Muscle of leg (tissue), 16 donors: ENCODE measurements at places on chromosomes 7 and 10.

GRCh38 chr10:80515941-80516340 is 21.8 kb upstream of the SH2D4B start:
- H3K36me3 ChIP-seq, result peaks cover 85% of the 10 kb centered on the region
- H3K4me3 ChIP-seq, result no peak overlapping the region
- no peaks in the 10 kb centered on the region for H3K27me3 ChIP-seq
- DNase-seq, result no peak

DNA sequence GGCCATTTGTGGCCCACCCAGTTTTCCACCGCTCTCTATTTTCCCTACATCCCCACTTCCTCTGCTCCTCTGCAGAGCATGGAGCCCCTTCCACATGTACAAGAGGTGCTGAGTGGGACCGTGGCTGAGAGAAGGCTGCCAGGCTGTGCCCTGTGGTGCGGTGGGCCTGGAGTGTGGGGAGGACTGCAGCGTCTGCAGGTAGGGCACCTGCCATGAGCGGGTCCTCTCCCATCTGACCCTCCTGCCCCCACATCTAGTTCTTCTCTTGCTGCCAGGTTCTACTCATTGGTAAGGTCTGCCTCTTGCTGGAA is 145.6 kb upstream of the FAM20C start:
- H3K36me3 ChIP-seq, result no peaks in the 10 kb centered on the region
- no peak overlapping the region for H3K4me3 ChIP-seq
- peaks cover 10% of the 10 kb centered on the region for H3K27me3 ChIP-seq
- DNase-seq, result no peak
- H3K4me1 ChIP-seq, result no peaks in the 10 kb centered on the region

DNA sequence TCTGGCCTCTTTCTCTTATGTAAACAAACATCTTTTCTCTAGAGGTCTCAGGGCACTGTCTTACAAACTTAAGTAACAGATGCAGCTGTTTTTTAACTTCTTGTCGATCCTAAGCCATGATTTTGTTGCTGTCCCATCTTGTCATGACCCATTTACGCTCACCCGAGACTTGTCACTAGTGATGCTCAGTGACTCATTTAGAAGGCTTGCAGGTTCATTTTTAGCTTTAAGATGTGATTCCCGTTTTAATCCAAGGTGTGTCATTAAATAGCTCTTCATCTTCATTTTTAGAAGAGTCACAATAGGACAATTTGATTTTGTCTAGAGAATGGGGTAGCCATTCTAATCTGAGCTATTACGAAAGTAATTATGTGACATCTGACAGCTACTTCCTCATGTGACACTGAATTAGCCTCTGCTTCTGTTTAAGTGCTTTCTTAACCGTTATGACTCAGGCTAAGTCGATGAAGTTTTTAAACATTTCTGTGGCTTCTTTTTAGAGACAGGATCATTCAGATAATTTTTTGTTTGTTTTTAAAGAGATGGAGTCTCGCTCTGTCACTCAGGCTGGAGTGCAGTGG is 42.7 kb downstream of the SPDYE5 start:
- no peak overlapping the region for H3K4me3 ChIP-seq
- H3K27me3 ChIP-seq, result no peaks in the 10 kb centered on the region
- H3K36me3 ChIP-seq, result peaks cover 44% of the 10 kb centered on the region
- H3K4me1 ChIP-seq, result no peaks in the 10 kb centered on the region
- H3K27ac ChIP-seq, result no peak overlapping the region

- H3K27ac ChIP-seq, result peak overlapping the region; percentile 55
- DNase-seq, result peak; percentile 91
- no peaks in the 10 kb centered on the region for H3K36me3 ChIP-seq
- no peak overlapping the region for H3K4me3 ChIP-seq
- peaks cover 26% of the 10 kb centered on the region for H3K4me1 ChIP-seq
These were observed 370.1 kb downstream of the PRPF18 start for GRCh38 chr10:13956826-13957225.

- no peak overlapping the region for H3K27ac ChIP-seq
- H3K36me3 ChIP-seq, result peaks cover 33% of the 10 kb centered on the region
- no peak overlapping the region for H3K4me3 ChIP-seq
- no peaks in the 10 kb centered on the region for H3K4me1 ChIP-seq
- H3K27me3 ChIP-seq, result no peaks in the 10 kb centered on the region
These were observed 41.1 kb downstream of the BLVRA start for GRCh38 chr7:43799605-43800004.

GRCh38 chr10:103710490-103710889 is 144.9 kb downstream of the SH3PXD2A start:
- no peak overlapping the region for H3K27ac ChIP-seq
- H3K36me3 ChIP-seq, result no peaks in the 10 kb centered on the region
- no peaks in the 10 kb centered on the region for H3K27me3 ChIP-seq
- no peak overlapping the region for H3K4me3 ChIP-seq

DNA sequence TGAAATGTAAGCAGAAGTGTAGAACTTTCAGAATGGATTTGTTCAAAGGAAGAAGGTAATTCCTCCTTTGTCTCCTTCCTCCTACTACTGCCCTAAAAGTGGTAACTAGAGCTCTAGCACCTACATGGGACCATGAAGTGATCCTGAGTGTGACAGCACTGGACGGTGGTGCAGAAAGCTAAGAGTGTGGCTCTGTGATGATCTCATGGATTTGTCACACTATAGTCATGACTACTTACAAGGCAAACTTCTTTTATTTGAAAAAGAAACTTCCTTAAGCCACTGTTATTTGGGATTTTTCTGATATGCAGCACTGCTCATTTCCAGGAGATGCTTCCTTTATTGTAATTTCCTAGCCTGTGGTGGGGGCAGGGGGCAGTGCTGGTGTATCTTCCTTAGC is 5.8 kb upstream of the FHIP2A start:
- H3K4me1 ChIP-seq, result no peaks in the 10 kb centered on the region
- no peak overlapping the region for H3K27ac ChIP-seq
- no peak for DNase-seq

DNA sequence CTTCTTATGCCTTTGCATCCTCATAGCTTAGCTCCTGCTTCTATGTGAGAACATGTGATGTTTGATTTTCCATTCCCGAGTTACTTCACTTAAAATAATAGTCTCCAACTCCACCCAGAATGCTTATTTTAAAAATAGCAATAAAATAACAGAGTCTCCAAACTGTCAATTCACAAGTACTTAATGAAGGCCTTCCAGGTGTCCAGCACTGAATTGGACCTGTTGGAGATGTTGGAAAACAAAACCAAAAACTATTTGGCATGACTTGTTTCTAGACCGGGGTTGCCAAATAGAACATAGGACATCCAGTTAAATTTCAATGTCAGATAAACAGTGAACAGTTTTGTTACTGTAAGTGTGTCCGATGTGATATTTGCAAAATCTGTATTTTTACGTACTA is 208.1 kb upstream of the DKK1 start:
- DNase-seq, result peak; percentile 80
- H3K27ac ChIP-seq, result no peak overlapping the region
- no peaks in the 10 kb centered on the region for H3K27me3 ChIP-seq
- H3K4me3 ChIP-seq, result no peak overlapping the region

- no peaks in the 10 kb centered on the region for H3K36me3 ChIP-seq
- H3K27me3 ChIP-seq, result no peaks in the 10 kb centered on the region
- H3K4me3 ChIP-seq, result no peak overlapping the region
- no peak overlapping the region for H3K27ac ChIP-seq
- peak; percentile 44 for DNase-seq
These were observed 538.5 kb downstream of the HTR7 start for GRCh38 chr10:90319188-90319914.

DNA sequence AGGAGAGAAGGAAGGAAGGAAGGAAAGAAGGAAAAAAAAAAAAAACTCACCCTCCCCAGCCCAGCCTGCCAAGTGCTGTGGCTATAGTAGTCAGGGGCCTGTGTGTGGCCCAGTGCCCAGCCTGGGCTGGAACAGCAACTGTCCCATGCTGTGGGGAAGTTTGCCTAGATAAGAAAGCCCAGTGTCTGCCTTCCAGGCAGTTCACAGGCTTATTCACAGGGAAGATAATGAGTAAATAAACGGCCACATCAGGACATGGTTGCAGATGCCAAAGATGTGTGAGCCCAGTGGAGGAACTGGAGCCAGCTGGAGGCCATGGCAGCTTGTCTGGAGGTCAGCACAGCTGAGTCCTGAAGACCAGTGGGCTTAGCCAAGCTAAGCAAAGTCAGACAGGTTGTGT is 132.4 kb upstream of the FOXK1 start:
- peak; percentile 53 for DNase-seq
- H3K27me3 ChIP-seq, result no peaks in the 10 kb centered on the region
- H3K4me1 ChIP-seq, result no peaks in the 10 kb centered on the region
- H3K4me3 ChIP-seq, result no peak overlapping the region
- no peaks in the 10 kb centered on the region for H3K36me3 ChIP-seq
- no peak overlapping the region for H3K27ac ChIP-seq

GRCh38 chr10:98425511-98426352 is 10.8 kb upstream of the PYROXD2 start:
- H3K4me1 ChIP-seq, result no peaks in the 10 kb centered on the region
- H3K4me3 ChIP-seq, result no peak overlapping the region
- no peaks in the 10 kb centered on the region for H3K27me3 ChIP-seq
- DNase-seq, result no peak
- no peak overlapping the region for H3K27ac ChIP-seq

- H3K4me3 ChIP-seq, result no peak overlapping the region
- no peak overlapping the region for H3K27ac ChIP-seq
- no peaks in the 10 kb centered on the region for H3K27me3 ChIP-seq
- no peaks in the 10 kb centered on the region for H3K36me3 ChIP-seq
- H3K4me1 ChIP-seq, result no peaks in the 10 kb centered on the region
These were observed 425.8 kb upstream of the CELF2 start for GRCh38 chr10:10591715-10592341.

- peaks cover 4% of the 10 kb centered on the region for H3K27me3 ChIP-seq
- peaks cover 47% of the 10 kb centered on the region for H3K4me1 ChIP-seq
- H3K27ac ChIP-seq, result peak overlapping the region; percentile 29
- peaks cover 65% of the 10 kb centered on the region for H3K36me3 ChIP-seq
- peak; percentile 60 for DNase-seq
These were observed 1.8 kb downstream of the UFSP1 start for GRCh38 chr7:100887516-100888290.

- H3K4me3 ChIP-seq, result no peak overlapping the region
- no peaks in the 10 kb centered on the region for H3K27me3 ChIP-seq
- no peaks in the 10 kb centered on the region for H3K36me3 ChIP-seq
- no peaks in the 10 kb centered on the region for H3K4me1 ChIP-seq
These were observed 170.4 kb upstream of the C7orf33 start for GRCh38 chr7:148419856-148420832.

DNA sequence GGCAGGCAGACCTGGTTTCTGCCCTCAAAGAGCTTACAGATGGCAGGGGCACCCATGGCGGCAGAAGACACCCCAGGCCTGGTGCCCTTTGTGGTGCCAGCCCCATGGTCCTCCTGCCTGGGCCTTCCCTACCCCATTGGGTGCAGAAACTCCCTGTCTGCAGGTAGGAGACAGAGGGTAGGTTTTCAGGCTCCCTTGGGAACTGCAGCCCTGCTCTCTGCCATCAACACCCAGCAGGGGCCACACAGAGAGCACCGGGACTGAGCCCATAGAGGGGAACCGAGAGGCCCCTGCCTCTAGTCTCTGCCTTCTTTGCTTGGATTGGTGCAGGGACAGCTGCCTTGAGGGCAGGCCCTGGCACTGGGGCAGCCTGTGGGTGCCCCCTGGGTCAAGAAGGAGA is 52.6 kb downstream of the GTF2IRD1 start:
- H3K4me1 ChIP-seq, result peaks cover 42% of the 10 kb centered on the region
- peaks cover 17% of the 10 kb centered on the region for H3K36me3 ChIP-seq
- no peak for DNase-seq
- H3K27me3 ChIP-seq, result no peaks in the 10 kb centered on the region

DNA sequence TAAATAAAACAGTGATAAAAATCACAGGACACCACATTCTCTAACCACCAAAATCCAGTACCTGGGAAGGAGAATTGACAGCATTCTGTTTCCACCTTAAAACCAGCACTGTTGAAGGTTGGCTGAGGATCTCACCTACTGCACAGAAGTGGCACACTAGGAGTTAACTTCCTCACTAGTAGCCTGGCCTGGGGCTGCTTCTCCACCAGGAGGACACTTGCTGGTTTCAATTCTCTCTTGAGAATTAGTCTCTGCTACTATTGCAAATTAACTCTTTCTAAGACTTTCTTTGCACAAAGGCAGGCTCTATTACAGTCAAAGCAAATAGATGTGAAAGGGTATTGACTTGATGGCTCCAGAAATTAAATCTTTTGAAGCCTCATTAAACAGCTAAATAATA is 2.3 kb upstream of the CTTNBP2 start:
- H3K36me3 ChIP-seq, result no peaks in the 10 kb centered on the region
- H3K27ac ChIP-seq, result no peak overlapping the region
- H3K4me1 ChIP-seq, result peaks cover 15% of the 10 kb centered on the region
- H3K4me3 ChIP-seq, result no peak overlapping the region
- DNase-seq, result peak; percentile 29

DNA sequence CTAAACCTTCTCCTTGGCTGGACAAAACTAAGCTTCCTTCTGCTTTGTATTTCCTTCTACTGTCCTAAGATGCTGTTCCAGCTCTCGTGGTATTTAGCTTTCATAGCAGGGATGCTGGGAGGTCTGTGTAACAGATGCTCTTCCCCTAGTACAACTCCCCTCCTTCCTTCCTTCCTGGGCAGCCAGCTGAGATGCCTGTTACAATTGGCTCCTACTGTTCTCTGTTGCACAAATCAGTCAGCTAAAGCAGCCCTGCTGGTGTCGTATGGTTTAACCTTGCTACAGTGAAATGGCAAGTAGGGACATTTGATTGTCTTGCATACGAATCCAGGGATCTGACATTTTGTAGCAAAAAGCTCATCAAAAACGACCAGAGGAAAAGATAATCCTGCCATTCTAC is 143.8 kb downstream of the ARHGAP21 start:
- peaks cover 3% of the 10 kb centered on the region for H3K36me3 ChIP-seq
- no peaks in the 10 kb centered on the region for H3K4me1 ChIP-seq
- no peak overlapping the region for H3K4me3 ChIP-seq
- no peaks in the 10 kb centered on the region for H3K27me3 ChIP-seq
- peak; percentile 11 for DNase-seq

DNA sequence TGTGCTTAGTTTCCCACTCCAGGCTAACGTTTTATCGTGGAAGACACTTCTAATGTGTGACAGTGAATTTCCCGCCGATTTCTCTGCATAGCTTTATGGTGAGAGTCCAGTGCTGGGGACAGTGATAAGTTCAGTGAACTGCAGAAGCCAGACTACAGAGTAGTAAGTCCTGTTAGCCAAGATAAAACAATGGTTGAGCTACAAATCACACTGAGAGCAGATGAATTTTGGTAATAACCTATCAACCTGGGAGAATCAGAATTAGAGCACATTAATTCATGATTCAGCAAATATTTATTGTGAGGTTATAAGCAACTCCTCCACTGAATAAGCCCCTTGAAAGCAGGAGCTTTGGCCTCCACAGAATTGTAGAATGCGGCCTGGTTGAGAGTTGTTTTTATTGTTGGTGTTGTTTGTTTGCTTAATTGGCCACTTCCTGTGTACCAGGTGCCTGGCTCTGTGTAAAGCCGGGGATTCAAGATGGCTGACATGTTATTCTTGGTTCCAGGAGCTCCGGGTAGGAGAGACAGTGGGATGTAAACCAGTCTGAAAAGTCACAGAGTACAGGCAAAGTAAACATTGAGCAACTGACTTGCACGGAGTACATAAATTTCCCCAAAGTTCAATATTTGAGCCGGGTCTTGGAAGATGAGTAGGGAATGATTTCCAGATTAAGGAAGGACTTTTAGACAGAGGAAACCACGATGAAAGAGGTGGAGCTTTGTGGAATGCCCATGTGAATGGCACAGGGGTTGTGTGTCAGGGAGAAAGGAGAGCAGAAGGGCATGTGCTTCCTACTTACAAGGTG is 112.7 kb downstream of the SNX10 start:
- H3K36me3 ChIP-seq, result no peaks in the 10 kb centered on the region
- peaks cover 4% of the 10 kb centered on the region for H3K4me1 ChIP-seq
- no peak for DNase-seq
- H3K27me3 ChIP-seq, result no peaks in the 10 kb centered on the region
- no peak overlapping the region for H3K27ac ChIP-seq

- no peak overlapping the region for H3K4me3 ChIP-seq
- no peaks in the 10 kb centered on the region for H3K36me3 ChIP-seq
- H3K27me3 ChIP-seq, result no peaks in the 10 kb centered on the region
- H3K27ac ChIP-seq, result no peak overlapping the region
- no peak for DNase-seq
These were observed 271.5 kb upstream of the TAC1 start for GRCh38 chr7:97460433-97460832.
